ENCODE measurements at places on chromosomes 13 and 19. TPM values are rescaled to one million over a fixed set of nuclear protein-coding genes. Genes with fewer than 3 reads are reported as not detected.

ANKRD10 gene
- polyA plus RNA-seq, result 49.8 TPM

KLK7 gene
- 18.1 TPM for polyA plus RNA-seq

MEX3D gene
- 1.6 TPM for polyA plus RNA-seq

FCER2 gene
- not detected for polyA plus RNA-seq

CEACAM19 gene
- polyA plus RNA-seq, result not detected

KLF1 gene
- polyA plus RNA-seq, result not detected

KLHL1 gene
- 191 TPM for polyA plus RNA-seq

FREM2 gene
- 1.7 TPM for polyA plus RNA-seq

ARHGAP45 gene
- polyA plus RNA-seq, result not detected

LIM2 gene
- polyA plus RNA-seq, result not detected

PCDH17 gene
- polyA plus RNA-seq, result 190 TPM

CCL25 gene
- polyA plus RNA-seq, result not detected

KLK15 gene
- polyA plus RNA-seq, result not detected

OR10H1 gene
- polyA plus RNA-seq, result not detected

ARRDC5 gene
- not detected for polyA plus RNA-seq

OVOL3 gene
- not detected for polyA plus RNA-seq

ZMYM2 gene
- 28.4 TPM for polyA plus RNA-seq

IFNL1 gene
- not detected for polyA plus RNA-seq
